ENCODE measurements at places on chromosomes 11 and 22. TPM values are rescaled to one million over a fixed set of nuclear protein-coding genes. Genes with fewer than 3 reads are reported as not detected.

FOLR2 gene
- total RNA-seq = not detected

GUCY1A2 gene
- total RNA-seq = 0.10 TPM

APOA1 gene
- 1.2 TPM for total RNA-seq

SMIM35 gene
- not detected for total RNA-seq
